ENCODE measurements at places on chromosomes 7 and 10.

GRCh38 chr7:37265006-37265405 lies 183.7 kb downstream of the ELMO1 start:
- no peak for DNase-seq

DNA sequence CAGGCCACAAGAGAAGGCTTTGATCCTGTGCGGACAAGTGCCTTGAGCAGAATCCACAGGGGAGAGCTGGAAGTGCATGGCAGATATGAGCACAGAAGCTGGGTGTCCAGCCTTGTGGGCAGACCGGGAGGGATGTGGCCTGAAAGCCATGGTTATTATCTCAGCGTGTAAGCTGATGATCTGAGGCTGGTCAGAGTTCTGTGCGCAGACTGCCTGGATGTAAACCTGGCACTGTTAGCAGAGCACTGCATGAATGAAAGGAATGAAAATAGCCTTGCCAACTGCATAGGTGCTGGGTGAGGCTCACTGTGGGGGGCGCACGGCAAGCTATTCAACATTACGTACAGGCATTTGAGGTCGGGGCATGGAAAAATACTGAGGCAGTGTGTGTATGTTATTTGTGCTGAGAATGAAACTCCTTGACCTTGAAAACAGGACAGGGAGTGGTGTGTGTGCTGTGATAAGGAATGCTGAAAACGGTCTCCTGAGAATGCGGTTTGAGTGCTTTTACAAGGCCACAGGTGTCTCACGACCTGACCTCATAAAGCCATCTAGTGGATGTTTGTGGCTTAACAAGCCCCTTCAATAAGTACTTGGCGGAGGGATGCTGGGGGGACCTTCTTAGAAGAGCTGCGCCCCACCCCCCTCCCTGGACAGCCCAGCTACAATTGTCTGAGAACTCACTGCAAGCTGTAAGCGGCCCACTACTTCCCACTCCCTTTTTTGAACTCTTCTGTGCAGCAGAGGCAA lies 18.7 kb downstream of the AKR1C1 start:
- DNase-seq: no peak

DNA sequence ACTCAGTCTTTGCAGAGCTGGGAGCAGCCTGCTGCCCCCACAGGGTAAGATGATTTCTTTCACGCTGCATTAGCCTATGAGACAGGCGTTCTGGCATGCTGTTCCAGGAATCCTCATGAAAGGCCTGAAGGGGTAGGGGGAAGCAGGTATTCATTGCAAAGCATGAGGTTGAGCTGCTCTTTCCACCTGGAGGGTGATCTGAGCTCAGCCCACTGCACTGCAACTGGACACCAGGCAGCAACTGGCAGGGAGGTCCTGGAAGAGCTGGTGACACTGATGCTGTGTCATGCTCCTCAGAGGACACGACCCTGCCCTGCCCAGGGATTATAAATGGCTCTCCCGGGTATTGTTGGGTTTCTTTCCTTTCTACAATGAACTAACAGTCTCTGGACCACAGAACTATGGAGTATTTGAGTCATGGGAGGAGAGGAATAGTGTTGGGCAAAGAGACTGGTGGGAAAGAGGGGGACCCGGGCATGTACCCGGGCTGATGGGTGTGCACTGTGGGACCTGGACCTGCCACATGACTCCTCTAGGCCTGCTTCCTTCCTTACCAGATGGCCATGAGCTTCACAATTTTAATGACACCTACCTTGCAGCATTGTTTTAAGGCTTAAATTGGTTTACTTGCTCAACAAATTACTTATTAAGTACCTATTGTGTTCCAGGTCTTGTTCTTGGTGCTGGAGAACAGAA lies 24.3 kb downstream of the SLC25A28 start:
- no peak for DNase-seq

DNA sequence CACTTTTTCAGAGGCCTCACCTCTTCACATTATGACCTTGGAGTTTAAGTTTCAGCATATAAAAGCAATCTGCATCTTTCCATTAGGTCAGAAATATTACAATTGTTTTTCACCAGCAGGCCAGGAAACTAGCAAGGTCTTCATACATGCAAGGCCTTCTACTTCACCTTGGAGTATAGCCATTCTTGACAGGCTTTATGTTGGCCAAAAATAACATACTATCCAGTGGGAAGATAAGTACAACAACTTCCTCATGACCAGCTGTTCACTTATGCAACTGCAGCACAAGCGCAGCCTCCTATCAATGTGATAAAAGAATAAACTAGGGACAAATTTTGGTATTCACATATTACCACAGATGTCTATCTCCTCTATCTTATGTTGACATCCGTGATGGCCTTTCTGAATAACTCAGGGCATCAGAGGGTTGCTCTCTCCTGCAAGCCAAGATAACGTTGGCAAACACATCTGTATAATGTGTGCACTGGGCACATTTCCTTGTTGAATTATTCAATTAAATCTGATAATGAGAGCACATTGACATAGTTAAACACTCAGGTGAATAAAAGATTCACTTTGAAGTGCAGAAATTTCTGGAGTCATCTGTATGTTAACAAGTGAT lies 239.8 kb downstream of the FZD1 start:
- DNase-seq: no peak

- no peak for DNase-seq
These were observed 221.0 kb downstream of the GLRX3 start for GRCh38 chr10:130357226-130357625.

DNA sequence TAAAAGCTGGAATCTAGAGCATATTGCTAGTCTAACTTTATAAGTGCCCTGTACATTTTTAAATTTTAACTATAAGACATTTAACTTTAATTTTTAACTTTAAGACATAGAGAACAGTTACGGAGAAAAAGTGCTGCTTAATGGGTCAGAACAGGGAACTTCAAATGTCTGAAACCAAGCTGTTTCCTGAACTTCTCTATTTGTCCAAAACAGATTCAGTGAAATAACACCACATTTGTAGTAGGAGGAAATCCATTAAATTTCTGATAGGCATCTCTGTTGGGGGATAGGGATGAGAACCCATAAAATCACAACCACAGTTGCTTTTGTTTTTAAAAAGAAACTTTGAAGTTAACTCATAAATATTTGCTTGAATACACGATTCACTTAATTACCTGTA lies 170.8 kb upstream of the ANK3 start:
- DNase-seq: no peak

DNA sequence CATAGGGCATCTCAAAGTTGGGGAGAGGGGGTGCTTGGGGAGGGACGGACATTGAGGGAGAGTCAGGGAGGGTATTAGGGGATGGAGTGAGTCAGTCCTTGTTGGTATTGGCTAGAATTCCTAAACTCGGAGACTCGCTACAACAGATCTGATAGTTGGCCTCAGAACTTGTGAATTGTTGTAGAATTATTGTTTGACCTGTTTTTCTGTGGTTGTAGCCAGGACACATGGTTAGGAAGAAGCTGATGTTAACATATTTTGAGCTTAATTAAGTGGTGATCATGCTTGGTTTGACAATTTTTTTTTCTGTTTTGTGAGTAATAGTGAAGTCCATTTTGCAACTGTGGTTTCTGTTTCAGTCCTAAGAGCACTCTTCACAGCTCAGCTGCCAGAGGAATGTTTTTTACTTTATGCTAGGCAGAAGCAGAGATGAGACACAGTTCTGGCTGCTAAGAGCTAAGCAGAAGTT lies 1190.3 kb upstream of the C7orf33 start:
- no peak for DNase-seq

- no peak for DNase-seq
These were observed 22.6 kb upstream of the AUTS2 start for GRCh38 chr7:69575651-69576050.

- DNase-seq: no peak
These were observed 291.7 kb downstream of the AUTS2 start for GRCh38 chr7:69889976-69890351.

DNA sequence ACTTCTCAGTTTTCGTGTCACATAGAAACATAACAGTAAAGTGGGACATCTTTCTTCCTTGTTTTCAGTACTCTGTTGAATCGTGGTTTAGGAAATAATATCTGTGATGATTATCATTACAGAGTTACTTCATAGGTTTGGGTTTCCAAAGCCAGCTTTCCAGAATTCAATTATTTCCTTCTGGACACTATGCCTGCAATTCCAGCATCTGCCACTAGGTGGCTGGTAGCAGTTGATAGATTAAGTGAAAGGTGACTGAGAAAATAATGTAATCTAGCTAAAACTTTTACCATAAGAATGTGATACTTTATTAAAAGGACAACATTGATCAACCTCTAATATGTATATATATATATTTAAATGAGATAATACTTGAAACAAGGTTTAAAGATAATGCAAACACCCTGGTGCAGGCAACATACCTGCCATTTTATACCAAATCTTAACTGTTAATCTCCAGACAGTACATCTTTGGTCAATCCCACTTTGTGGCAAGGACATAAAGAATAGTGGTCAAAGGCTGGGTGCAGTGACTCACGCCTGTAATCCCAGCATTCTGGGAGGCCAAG lies 102.6 kb downstream of the SH3PXD2A start:
- no peak for DNase-seq

- DNase-seq: peak; percentile 41
These were observed at the start of gene RP9 for GRCh38 chr7:33109005-33109757. RP9 (minus strand) TSS chr7:33109404; CDS start chr7:33109372, 32 bp downstream.

GRCh38 chr10:7161484-7162250 lies 249.2 kb downstream of the SFMBT2 start:
- DNase-seq: no peak

- no peak for DNase-seq
These were observed 54.7 kb downstream of the SYPL1 start for GRCh38 chr7:106057204-106057961.

DNA sequence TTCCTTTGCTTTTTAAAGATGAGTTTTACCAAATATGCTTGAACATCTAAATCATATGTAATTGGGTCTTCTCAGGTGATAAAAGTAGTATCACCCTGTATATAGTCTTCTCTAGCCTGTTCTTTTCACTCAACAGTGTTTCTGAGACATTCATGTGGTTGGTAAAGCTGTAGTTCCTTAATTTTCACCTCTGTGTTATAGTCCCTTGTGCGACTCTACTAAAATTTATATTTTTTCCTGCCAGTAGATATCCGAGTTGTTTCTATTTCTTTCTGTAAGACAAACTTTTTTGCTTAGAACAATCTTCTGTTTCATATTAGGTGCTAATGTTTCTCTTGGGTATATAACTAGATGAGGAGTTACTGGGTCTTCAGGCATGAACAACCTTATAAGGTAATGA lies 35.6 kb downstream of the SYPL1 start:
- no peak for DNase-seq

DNA sequence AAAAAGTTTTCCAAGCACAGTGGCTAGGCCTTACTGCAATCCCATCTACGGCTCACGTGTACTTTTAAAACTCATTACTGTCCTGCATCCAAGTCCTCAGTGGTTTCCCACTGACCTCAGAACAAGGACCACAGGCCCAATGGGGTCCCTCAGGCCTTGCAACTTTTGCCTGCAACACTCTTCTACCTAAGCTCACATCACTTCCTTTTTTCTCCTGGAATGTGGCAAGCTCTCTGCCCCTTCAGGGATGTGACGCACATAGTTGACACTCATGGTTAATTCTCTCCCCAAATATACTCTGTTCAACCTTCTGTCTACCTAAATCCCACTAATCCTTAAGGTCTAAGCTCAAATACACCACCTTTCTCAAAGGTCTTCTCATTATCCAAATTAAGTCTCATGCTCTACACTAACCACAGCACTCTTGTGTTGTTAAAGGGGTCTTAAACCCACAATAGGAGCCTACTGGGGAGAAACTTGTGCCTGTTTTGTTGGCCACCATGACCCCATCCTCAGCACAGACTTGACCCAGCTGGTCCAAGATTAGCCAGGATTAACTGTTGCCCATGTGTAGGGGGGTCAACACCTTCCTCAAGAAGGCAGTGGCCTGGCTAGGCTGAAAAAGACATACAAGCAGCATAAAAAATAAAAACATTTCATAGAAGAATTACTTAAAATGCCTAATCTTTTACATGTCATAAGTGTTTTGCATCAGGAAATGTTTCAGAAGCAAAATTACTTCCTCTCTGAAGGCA lies 15.2 kb downstream of the HNRNPF start:
- no peak for DNase-seq

GRCh38 chr10:3186368-3186767 lies 13.8 kb upstream of the PITRM1 start:
- no peak for DNase-seq

GRCh38 chr10:93235686-93236085 lies 162.0 kb downstream of the CYP26A1 start:
- no peak for DNase-seq

- DNase-seq: no peak
These were observed 127.8 kb downstream of the CUX1 start for GRCh38 chr7:101945034-101945758.

- DNase-seq: no peak
These were observed 44.2 kb upstream of the PRSS58 start for GRCh38 chr7:142301923-142302550.

DNA sequence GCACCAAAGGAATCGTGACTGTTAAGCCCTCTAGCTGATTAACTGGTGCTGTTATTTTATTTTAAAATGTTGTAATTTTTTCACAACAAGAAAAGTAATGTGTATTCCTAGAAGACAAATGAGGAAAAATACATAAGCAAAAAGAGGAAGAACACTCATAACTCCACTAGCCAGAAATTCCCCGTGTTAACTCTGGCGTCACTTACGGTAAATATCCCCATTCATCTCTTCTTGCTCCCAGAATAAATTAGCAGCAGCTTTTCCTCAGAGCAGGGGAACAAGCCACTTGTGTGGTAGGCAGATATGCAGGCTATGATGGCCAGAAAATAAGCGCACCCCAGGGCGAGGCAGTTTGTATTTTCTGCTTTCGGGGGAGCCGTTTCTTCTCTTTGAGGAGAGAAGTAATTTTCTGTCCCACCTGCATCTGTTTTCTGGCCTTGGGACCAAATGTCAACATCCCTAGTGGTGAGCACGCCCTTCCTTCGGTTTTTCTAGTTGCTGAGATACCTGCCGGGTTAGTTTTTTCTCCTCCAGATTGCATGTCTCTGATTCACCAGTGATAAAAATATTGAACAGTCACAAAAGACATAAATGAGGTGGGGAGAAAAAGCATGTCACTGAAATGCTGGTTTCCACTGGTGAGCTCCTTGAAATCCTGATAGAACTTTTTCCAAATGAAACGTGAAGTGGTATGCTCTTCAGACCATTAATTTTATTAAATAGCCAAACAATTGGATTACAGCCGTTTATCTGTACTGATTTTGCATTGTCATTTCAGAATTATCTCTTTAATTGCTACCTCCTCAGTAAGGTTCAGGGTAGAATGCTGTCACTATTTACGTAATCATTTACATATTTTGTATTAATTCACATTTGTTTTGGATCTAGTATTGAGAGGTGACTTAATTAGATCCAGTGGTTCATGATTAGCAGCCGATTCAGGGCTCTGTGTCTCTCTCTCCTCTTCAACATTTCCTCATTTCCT lies 268.1 kb downstream of the CAMK1D start:
- no peak for DNase-seq

DNA sequence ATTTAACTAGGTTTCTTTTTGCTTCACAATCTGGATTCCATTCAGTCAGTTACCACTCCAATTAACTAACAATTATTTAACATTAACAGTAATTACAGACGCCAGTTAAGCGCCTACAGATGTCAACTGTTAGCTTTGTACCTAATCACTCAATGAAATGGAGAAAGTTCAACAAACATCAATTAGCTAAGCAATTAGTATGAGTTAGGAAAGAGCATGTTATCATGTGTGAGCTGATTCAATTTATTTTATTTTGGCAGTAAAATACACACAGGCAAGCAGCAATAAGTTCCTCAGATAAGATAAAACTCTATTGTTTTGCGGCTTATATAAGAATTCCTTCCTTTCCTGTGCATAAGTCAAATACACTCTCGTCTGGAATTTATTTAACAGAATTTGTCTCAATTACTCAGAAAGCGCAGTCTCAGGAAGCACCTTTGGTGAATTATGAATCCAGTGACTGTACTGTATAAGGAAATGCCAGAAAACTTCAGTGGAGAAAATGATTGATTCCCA lies 427.1 kb upstream of the GALNT17 start:
- DNase-seq: no peak

- DNase-seq: no peak
These were observed 414.7 kb upstream of the NRP1 start for GRCh38 chr10:33749067-33749735.

All from stimulated activated CD8-positive, alpha-beta memory T cell treated with anti-CD3 and anti-CD28 coated beads, Interleukin-2, amount 100 ng/mL, for 1 hour (primary cell).